ENCODE measurements at places on chromosomes 7 and 10.

GRCh38 chr10:50417486-50417885 lies 166.2 kb upstream of the ASAH2 start:
- DNase-seq = peak; percentile 29

DNA sequence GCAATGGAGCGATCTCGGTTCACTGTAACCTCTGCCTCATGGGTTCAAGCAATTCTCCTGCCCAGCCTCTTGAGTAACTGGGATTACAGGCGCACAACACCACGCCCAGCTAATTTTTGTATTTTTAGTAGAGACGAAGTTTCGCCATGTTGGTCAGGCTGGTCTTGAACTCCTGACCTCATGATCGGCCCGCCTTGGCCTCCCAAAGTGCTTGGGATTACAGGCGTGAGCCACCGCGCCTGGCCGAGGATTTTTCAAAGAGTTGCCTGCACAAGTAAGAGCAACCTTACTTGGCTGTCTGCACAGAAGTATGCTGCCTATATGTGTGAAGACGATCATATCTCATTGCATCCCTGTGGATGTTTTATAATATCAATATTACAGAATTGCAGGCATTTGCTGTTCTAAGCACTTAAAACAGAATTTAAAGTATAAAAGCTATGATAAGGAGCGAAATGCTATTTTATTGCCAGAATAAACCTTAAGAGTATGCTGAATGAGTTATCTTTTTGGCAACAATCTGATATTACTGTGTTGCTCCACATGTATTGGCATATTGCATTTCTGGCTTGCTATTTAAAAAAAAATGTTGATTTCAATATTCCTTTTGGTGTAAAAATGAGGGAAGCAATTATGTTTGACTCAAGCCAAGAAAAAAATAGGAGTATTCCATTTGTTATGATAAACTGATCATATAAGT lies 379.4 kb upstream of the SEMA3D start:
- DNase-seq = no peak

DNA sequence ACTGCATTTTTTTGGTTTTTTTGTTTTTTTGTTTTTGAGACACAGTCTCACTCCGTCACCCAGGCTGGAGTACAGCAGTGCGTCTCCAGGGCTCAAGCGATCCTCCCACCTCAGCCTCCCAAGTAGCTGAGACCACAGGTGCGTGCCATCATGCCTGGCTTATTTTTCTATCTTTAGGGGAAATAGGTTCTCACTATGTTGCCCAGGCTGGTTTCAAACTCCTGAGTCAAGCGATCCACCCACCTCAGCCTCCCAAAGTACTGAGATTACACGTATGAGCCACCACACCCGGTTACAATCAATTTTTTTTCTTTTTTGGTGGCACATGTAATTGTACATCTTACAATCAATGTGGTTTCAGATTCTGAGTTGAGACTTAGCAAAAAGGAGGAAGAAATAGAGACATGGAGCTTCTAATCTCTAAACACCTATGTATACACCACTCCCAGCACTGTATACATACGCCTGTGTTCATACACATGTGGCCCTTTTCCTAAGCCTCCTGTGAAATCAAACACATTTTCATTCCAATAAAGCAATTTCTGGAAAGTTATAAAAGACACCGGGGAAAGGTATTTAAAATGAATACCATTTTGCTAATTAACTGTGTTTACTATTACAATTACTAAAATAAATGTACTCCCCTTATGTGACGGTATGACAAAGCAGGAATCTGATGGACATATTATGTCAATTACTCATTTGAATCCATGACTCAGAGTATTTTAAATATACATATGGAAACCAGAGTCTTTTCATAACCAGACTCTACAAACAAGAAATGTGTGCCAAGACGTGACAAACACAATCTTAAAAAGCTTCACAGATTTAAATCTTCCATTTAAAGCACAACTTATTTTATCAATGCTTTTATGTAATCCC lies 40.9 kb downstream of the SMURF1 start:
- DNase-seq = peak; percentile 54

DNA sequence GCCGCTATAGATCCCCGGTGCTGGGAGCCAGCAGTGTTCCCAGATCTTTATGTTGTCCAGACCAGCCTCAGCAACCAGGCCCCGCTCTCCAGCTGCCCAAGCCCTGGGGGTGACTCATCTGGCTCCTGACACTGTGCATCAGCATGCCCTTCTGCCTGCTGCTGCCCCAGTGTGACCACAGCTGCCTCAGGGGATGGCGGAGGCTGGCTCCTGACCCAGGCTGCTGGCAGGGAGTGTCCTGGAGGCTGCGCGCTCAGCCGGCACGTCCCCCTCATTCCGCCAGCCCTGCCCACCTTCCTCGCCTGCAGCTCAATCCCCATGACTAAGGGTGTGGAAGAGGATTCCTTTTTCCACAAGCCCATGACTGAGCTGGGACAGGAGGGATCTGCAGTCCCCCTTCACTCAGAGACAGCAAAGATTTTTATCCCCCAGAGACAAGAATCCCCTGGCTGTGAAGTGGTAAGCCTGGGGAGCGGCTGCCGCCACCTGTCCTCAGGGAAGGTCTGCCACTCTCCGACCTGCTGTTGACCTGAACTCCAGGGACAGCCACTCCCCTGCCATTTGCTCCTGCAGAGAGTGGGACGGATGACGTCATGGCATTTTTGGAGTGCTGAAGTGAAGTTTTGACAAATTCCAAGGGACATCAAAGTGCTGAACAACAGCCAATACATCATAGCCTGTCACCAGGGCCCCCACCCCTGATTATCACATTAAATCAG lies 182.8 kb upstream of the BMPER start:
- peak; percentile 88 for DNase-seq

DNA sequence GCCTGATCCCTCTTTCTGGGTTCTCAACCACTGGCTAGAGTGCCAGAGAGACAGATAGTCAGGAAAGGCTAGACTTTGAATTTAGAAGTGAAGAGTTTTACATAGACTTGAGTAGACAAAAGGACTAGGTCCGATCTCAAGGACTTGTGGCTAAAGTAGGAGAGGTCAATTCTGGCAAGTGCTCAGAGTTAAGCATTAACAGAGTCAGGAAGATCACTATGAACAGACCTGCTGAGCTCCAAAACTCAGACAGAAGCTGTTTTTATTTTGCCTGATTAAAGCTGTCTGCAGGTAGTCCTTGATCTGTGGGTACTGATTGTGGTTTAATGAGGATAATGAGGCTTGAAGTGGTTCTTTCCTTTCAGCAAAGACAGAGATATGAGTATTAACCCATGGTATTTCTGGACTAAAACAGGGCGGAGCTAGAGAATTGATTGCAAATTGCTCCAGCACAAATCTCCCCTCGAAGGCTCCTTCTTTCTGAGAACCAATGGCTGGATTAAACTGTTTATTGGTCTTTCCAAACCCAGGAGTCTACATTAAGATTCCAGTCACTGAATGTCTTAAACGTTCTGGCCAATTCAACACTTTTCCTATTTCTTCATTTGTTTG lies 423.2 kb downstream of the IPMK start:
- DNase-seq = no peak

GRCh38 chr10:35516102-35516670 lies 89.0 kb upstream of the GJD4 start:
- peak; percentile 46 for DNase-seq

- peak; percentile 29 for DNase-seq
Measured at GRCh38 chr7:7707806-7708205, 10.6 kb downstream of the RPA3 start.

GRCh38 chr10:103666087-103666761 lies 172.7 kb downstream of the NEURL1 start:
- peak; percentile 60 for DNase-seq

GRCh38 chr7:77550586-77550985 lies 13.5 kb downstream of the PTPN12 start:
- DNase-seq = peak; percentile 43

DNA sequence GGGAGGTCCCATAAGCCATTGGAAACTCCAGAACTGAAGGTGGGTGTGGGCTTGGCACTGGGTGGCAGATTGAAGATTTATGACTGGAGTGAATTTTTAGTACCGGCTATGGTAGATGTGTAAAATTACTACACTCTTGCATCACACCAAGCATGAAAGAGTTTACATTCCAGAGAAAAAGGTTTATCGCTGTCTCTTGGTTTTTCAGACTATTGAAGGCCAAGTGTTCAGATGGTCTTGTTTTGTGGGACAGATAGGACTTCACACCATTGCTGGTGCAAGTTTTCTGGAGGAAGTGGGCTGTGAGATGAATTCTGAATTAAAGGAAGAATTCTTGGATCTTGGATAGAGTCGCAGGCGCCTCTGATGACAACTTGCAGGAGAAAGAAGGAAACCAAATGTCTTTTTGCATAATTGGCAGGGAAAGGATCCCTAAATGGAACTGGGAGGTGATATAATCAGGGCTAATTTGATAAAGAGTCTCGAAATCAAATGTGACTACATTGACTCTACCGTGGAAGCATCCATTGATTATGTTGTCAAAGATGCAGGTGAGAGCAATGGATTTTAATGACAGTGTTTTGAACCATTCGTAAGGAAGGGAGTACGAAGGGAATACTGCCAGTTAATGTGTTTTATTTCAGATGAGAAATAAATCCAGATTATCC lies 14.2 kb upstream of the NMT2 start:
- DNase-seq = peak; percentile 65

GRCh38 chr10:89981891-89982290 lies 280.5 kb downstream of the KIF20B start:
- DNase-seq = peak; percentile 28

DNA sequence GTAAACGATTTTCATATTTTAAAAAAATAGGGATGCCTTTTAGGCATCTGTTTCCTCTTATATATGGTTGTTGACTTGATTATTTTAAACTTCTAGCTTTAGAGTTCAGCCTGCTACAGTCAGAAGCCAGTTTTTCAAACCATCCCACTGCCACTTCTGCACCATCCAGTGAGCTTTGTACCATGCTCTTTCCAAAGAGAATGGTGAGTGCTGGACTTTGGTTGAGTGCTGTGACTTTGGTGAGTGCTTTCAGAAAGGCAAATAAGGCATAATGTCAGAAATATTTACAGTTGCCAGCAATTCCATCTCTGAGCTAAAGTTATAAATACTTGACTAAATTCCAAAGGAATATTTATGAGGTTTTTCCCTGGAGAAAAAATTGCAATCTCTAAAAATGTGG lies 117.4 kb downstream of the IPMK start:
- no peak for DNase-seq

- no peak for DNase-seq
Measured at GRCh38 chr10:46014206-46014605, 16.2 kb downstream of the NCOA4 start.

GRCh38 chr7:64046041-64046389 lies 781 bp downstream of the ZNF727 start:
- DNase-seq = no peak

- DNase-seq = peak; percentile 94
Measured at GRCh38 chr7:19958309-19958896, 185.0 kb upstream of the TMEM196 start.

DNA sequence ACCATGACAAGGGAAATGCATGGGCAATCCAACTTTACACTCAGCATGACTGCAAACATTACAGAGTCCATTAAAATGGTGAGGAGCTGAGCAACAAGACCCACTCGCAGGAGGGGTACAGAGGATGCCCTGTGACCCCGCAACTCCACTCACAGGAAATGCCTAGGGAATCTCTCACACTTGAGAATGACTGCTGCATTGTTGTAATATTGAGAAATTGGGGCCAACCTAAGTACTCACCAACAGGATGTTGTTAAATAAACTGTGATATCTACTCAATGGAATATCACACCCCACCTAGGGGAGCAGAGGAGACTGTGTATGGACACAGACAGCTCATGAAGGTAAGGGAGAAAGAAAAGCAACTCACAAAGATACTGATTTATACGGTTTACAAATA lies 53.4 kb upstream of the CAMK2B start:
- peak; percentile 93 for DNase-seq
